BE2C (cell line): ENCODE measurements at places on chromosomes 5 and 9.

DNA sequence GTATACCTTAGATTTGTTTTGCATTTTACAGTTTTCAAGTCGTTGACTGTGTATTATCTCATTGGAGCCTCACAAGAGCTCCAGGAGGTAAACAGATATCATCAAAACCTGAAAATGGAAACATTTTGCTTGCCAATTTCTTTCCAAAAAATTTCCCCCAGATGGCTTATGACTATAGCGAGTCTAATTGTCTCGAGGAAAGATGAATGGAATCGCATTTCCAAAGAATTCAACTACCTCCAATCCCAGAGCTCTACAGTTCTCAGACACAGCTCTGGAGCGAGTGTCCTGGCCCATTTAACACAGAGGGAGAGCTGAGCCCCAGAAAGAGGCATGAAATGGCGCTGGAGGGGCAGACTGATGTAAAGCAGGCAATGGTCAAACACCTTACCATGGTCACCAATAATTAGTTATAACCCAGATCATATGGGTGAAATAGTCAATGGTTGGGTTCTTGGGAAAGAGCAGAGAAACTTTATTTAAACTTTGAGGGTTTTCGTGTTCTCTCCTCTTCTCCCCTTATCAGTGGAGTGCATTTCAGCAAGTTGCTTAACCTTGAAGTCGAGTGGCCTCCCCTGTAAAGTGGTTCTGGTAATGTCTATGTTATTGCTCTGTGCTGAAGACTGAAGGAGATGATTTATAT, 168.2 kb downstream of the ZDHHC21 start:
- DNase-seq, result no peak

GRCh38 chr5:102450313-102450990, 48.3 kb downstream of the SLCO6A1 start:
- peak; percentile 31 for DNase-seq

DNA sequence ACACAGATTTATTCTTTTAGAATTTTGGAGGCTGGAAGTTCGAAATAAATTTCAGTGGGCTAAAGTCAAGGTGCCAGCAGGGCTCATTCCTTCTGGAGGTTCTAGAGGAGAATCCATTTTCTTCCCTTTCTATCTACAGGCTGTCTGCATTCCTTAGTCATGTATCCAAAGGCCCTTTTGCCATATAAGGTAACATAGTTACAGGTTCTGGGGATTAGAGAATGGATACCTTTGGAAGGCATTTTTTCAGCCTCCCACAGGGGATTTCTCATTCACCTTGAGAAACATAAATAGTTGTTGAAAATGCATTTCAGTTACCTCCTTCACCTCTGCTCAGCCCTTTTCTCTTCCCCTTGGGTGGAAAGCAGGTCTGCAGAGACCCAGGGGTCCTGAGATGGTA, 280.0 kb upstream of the MAP3K1 start:
- DNase-seq, result no peak

GRCh38 chr5:40679148-40679912, 385 bp upstream of the PTGER4 start:
- DNase-seq, result peak; percentile 87

- no peak for DNase-seq
These were observed 278.9 kb upstream of the IZUMO3 start for GRCh38 chr9:24824607-24825006.
